Activated CD4-positive, alpha-beta T cell treated with anti-CD3 and anti-CD28 coated beads, Interleukin-2, amount 10 ng/mL, durations not matched to agents 7 days and 5 days (primary cell): ENCODE measurements at places on chromosomes 3 and 15. TPM values are rescaled to one million over a fixed set of nuclear protein-coding genes. Genes with fewer than 3 reads are reported as not detected.

- DNase-seq, result no peak
Measured at GRCh38 chr3:42996633-42997075, 17.5 kb downstream of the GASK1A start.

GRCh38 chr15:43465100-43465499 lies 27.9 kb downstream of the TP53BP1 start:
- no peak for DNase-seq

FES gene
- 8.6 TPM for total RNA-seq

MAN2C1 gene
- 205 TPM for total RNA-seq

- DNase-seq, result peak; percentile 85
Measured at GRCh38 chr3:169813757-169814517, 1.2 kb upstream of the LRRC34 start.

GRCh38 chr3:31980530-31981205 lies 394 bp downstream of the OSBPL10 start:
- DNase-seq, result peak; percentile 41

- no peak for DNase-seq
Measured at GRCh38 chr3:30622047-30622545, 15.7 kb downstream of the TGFBR2 start.

- DNase-seq, result no peak
Measured at GRCh38 chr15:89105147-89105546, 16.9 kb downstream of the ABHD2 start.

DNA sequence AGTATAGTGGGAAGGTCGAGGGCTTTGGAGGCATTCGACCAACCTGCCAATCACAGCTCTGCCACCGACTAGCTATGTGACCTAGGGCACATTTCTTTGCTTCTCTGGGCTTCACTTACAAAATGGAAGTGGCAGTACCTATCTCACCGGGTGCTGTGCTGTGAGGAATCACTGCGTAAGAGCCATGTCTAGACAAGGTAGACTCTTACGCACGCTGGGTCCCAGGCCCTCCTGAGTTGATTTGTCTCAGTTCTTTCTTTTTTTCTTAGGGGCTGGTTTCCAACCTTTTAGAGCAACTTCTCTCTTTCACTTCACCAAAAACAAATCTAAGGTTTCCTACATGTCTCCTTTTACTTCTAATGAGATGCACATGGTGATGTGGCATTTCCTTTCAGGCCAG lies 18.8 kb downstream of the CA12 start:
- DNase-seq, result no peak

CNTN4 gene
- not detected for total RNA-seq

DNA sequence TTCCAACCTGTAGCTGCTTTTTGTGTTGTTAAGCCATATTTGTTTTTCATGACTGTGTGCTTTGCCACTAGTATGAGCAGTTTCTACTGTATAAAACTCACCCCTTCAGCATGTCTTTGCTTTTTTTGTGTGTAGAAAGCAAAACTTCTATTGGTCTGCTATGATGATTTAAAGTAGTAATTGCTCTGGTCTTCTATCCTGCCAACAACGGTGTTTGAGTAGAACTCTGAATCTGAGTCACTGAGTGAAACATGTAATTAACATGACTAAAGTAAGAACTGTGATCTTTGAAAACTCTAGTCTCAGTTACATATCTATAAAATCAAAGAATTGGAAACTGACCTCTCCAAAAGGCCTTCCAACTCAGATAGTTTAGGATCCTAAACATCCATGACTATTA lies 133.6 kb downstream of the TPRG1 start:
- no peak for DNase-seq

- no peak for DNase-seq
Measured at GRCh38 chr3:55091381-55092225, 163.7 kb upstream of the LRTM1 start.

FILIP1L gene
- total RNA-seq, result 0.25 TPM

- peak; percentile 76 for DNase-seq
Measured at GRCh38 chr15:42273900-42274701, 868 bp upstream of the TMEM87A start.

DNA sequence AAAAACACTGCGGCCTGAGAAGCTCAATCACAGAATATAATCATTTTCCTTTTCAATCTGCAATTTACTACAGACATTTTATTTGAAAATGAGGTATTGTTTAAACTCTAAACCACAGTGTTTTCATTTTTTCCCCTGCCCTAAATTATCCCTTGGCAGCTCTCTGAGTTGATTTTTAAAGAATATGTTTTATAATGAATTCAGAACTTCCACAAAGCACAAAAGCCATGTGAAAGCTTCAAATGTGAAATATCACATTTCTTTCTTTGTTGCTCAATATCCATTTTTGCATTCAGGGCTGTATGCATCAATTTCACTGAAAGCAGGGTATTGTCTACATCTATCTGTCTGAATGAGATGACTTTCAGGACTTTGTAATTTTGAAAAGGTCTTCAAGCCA lies 813.6 kb upstream of the ALCAM start:
- DNase-seq, result no peak

DNA sequence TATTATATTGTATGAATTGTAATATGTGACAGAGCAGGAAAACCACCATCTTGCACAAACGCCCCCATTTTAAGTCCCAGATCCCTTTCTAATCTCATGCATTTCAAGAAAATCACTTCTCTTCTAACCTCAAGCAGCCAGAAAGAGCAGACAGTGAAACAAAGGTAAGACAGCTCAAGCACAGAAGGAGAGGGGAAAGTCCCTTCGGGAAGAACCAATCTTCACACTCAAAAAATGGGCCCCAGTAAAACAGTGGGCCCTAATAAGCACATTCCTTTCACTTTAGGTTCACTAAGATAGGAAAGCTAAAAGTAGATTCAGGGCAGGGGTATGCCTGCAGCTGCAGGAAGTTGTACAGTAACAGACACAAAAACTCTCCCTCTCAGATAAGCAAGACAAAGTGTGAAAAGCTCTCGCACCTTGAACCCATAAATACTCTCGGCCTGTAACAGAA lies 1268.7 kb downstream of the SI start:
- DNase-seq, result no peak

GRCh38 chr3:97817965-97818364 lies 3.8 kb upstream of the CRYBG3 start:
- no peak for DNase-seq

LMLN gene
- 2.7 TPM for total RNA-seq

BCL2A1 gene
- 14.8 TPM for total RNA-seq

GRCh38 chr3:178202194-178202593 lies 334.0 kb upstream of the KCNMB2 start:
- no peak for DNase-seq

THAP10 gene
- not detected for total RNA-seq

- no peak for DNase-seq
Measured at GRCh38 chr3:174540116-174540908, 318.8 kb upstream of the NAALADL2 start.

DNA sequence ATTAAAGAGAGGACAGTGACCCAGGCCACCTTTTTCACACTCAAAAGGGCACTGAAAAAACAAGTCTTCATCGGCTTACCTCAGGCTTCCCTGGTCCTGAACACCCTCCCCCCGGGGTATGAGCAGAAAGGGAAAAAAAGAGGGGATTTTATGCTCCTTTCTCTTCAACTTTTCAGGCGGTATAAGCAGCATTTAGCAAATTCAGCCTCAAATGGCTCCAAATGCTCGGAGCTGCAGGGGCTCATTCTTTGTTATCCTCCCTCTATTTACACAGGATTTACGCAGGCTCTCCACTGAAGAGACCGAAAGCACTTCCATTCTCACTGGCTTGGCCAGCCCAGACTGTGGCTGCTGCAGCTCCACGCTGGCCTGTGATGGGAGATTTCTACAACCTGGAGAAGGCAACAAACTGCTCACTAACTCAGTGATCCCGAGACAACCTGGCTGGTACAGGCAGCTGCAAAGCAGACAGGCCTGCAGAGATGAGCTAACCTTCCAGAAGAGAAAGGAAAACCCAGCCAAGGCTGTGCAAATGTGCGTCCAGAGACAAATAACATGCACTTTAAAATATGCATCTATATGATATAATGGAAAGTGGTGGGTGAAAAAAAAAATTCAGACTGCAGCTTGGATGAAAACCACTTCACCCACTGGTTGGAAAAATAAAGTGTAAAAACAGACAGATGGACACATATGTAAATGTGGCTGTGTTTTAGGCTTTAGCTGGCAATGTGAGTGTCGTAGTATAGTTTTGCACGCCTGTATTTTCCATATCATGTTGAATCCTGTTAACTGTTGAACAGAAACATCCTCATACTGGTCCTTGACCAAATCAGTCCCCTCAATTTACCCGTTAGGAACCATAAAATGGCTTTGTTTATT lies 54.2 kb downstream of the MEIS2 start:
- no peak for DNase-seq

DNA sequence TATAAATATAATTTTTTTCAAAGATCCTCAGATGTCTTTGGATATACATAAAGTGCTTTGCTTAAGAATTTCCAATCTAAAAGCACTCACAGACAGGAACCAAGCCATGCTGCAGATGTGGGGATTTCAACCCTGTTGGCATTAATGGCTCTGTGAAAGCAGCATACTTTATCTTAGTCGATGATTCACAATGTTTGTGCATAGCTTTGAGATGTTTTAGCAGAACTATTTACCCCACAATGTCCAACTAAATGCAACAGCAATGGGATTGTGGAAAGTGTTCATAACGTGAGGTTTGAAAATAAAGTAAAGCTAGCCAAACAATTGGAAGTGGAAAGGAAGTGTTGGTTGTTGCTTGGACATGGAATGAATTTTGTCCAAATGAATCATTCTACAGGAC lies 371.4 kb downstream of the SOX2 start:
- DNase-seq, result no peak

DNA sequence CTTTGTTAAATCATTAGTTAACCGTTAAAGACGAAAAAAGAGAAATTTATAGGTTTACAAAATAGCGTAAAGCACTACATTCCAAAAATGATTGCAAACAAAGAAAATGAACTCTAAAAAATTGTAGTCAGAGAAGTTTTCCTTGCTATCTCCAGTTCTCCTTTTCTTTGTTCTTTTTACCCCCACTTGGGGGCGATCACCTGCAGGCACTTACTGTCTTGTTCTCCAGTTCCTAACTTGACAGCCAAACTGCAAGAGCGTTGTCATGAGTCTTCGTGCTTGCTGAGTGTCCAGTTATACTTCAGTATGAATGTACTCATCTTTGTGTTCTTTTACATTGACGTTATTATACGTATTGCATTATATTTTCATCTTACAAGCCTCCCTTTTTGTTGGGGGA lies 54.5 kb downstream of the CHD2 start:
- DNase-seq, result no peak

SYNPR gene
- total RNA-seq, result not detected

CPEB1 gene
- total RNA-seq, result not detected

RAB5A gene
- total RNA-seq, result 43.5 TPM

- DNase-seq, result no peak
Measured at GRCh38 chr3:140394488-140395133, 283.3 kb upstream of the TRIM42 start.

DNA sequence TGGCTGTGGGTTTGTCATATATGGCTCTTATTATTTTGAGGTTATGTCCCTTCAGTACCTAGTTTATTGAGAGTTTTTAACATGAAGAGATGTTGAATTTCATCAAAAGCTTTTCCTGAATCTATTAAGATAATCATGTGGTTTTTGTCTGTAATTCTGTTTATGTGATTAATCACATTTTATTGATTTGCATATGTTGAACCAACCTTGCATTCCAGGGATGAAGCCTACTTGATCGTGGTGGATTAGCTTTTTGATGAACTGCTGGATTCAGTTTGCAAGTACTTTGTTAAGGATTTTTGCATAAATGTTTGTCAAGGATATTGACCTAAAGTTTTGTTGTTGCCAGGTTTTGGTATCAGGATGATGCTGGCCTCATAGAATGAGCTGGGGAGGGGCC lies 33.1 kb upstream of the IQCF2 start:
- no peak for DNase-seq

DNA sequence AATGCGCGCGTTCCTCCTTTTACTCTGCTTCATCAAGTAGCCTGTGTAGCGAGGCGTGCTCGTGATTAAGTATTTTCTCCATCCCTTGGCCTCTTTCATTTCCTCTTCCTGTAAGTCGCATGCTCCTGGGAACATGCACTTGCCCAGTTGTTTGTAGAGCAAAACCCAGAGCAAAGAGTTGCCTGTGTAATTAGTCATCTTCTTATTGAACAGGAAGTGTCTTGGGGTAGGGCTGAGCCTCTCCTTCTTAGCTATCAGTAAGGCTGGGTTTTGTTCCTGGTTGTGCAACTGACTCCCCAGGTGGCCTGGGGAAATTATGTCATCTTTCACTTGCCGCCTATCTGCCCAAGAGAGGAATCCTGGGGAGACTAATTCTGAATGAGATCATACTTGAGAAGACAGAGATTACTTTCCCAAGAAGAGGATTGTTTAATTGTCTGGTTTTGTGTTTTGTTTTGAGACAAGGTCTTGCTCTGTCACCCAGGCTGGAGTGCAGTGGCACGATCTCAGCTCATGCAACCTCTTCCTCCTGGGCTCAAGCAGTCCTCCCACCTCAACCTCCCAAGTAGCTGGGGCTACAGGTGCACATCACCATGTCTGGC lies 14.9 kb downstream of the LIPH start:
- peak; percentile 40 for DNase-seq

DNA sequence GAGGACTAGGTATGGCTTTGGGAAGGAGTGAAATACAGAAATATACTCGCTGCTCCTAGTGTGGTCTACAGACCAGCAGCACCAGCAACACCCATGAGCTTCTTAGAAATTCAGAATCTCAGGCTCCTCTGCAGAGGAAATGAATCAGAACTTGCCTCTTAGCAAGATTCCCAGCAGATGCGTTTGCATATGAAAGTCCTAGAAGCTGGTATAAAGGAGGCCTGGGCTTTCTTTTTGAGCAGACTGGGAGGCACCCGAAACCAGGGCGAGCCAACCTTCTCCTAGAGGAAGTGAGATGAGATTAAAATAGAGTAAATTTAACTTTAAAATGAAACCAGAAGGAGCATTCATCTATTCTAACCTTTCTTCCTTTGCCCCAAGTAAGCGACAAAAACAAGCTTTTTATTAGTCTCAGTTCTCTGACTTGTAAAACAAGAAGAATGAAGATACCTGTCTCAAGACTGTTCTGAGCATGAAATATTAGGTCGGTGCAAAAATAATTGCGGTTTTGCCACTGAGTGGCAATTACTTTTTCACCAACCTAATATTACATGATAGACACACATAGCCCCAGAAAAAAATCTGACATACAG lies 140.0 kb downstream of the PDZRN3 start:
- no peak for DNase-seq

GRCh38 chr15:67000896-67001295 lies 64.5 kb upstream of the SMAD3 start:
- DNase-seq, result no peak

GOLGA8M gene
- total RNA-seq, result 1.7 TPM

ZNF774 gene
- 1.1 TPM for total RNA-seq

GRCh38 chr3:23888617-23889228 lies 28.1 kb downstream of the NKIRAS1 start:
- peak; percentile 22 for DNase-seq

- DNase-seq, result no peak
Measured at GRCh38 chr15:80501476-80501875, 97.3 kb downstream of the ARNT2 start.
